ENCODE measurements at places on chromosomes 3 and 15. TPM values are rescaled to one million over a fixed set of nuclear protein-coding genes. Genes with fewer than 3 reads are reported as not detected.

Gene SNX22
- 4.2 TPM for total RNA-seq

Gene PXYLP1
- total RNA-seq = 33.7 TPM

Gene NT5DC2
- 52.1 TPM for total RNA-seq

Gene LSAMP
- total RNA-seq = 97.1 TPM

Gene LINGO1
- 46.2 TPM for total RNA-seq

Gene TLR9
- total RNA-seq = not detected

Gene NGRN
- 194 TPM for total RNA-seq

Gene GPR15
- not detected for total RNA-seq

Gene TRIM59
- total RNA-seq = 6.6 TPM

Gene CCDC39
- 0.49 TPM for total RNA-seq

Gene TRMT10C
- total RNA-seq = 36.4 TPM
